ENCODE measurements at places on chromosomes 6 and 20.

GRCh38 chr6:31446481-31446880 is 43.1 kb downstream of the MICA start:
- DNase-seq = no peak

DNA sequence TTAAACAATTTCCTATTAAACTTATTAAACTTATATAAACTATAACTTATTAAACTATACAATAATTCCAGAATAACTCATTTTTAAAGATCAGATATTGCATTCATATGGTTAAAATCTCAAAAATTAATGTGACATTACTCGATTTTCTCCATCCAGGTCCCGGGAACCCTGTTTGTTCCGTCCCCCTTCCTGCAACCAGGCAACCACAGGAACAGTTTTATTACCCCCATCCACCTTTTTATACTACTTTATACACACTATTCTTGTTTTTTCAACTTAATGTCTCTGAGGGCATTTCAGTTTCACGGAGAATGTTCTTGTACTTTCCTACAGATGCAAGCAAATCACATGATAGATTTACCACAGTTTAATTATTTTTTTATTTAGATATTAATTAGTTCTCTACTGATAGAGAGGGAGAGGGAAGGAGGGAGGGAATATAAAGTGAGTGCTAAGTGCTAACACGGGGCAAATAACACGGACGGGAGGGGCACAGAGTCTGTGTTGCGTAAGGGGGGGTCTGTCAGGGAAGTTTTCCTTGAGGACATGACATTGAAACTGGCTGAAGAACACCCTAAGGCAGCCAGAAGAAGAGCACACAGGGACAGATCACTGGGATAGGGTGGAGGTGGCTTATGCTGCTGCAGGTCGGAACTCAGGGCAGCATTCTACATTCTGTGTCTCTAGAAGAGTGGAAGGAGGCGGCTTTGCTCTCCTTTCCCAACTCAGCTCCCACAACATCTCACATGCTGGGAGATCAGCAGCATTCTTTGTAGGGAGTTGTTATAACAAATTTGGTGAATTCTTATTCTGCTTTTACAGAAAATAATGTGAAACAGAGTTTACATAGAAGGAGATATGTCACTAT is 225.2 kb downstream of the FOXC1 start:
- DNase-seq = no peak

GRCh38 chr20:35891375-35891774 is 62.9 kb downstream of the SCAND1 start:
- DNase-seq = no peak

DNA sequence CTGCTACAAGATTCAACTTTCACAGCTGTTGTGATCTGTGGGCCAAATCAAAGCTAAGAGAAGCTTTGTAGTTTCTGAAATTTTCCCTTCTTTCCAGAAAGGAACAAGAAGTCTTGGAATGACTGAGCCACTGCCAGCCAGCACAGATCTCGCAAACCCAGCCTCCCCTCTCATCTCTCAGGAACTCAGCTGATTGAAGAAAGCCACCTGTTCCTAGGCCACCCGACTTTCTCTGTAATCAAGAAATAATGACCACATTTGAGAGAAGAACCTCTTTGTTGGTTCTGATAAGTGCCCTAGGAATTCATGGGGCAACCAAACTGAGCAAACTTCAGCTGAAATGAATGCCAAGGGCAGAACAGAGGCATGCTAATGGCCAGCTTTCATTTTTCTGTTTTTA is 61.7 kb downstream of the HDGFL1 start:
- no peak for DNase-seq

DNA sequence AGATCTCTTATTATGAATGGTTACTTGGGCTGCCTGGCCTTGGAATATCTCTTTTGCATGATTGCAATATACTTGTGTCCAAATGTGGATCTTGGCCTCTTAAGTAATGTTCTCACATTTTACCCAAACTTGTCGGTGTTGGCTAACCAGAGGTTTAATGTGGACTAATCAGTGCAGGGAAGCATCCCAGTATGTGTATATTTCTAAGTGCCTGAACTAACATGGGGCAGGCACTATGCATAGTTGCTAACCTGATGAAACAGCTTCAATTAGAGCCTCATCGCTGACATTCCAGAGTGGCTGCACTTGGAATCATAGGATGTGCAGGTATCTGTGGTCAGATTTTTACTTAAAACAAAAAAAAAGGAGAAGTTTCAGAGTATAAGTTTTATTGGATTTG is 160.0 kb downstream of the PDE7B start:
- DNase-seq = no peak

DNA sequence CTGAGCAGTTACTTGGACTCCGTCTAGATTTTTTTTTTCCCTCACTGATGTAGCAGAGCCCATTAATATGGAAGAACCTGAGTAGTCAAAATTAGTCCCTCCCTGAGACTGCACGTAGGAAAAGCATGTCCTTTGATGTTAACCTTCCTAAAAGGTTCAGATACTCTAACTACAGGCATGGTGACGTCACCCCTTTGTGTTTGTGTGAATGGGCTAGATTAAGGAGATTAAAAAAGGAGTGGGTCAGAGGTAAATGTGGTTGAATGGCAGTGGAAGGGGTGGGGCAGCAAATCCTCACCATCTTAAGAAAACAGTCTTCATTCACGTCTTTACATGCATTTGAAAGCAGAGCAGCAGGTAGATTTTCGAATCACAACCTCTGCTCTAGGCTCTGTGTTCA is 521.1 kb downstream of the TFAP2B start:
- DNase-seq = no peak

DNA sequence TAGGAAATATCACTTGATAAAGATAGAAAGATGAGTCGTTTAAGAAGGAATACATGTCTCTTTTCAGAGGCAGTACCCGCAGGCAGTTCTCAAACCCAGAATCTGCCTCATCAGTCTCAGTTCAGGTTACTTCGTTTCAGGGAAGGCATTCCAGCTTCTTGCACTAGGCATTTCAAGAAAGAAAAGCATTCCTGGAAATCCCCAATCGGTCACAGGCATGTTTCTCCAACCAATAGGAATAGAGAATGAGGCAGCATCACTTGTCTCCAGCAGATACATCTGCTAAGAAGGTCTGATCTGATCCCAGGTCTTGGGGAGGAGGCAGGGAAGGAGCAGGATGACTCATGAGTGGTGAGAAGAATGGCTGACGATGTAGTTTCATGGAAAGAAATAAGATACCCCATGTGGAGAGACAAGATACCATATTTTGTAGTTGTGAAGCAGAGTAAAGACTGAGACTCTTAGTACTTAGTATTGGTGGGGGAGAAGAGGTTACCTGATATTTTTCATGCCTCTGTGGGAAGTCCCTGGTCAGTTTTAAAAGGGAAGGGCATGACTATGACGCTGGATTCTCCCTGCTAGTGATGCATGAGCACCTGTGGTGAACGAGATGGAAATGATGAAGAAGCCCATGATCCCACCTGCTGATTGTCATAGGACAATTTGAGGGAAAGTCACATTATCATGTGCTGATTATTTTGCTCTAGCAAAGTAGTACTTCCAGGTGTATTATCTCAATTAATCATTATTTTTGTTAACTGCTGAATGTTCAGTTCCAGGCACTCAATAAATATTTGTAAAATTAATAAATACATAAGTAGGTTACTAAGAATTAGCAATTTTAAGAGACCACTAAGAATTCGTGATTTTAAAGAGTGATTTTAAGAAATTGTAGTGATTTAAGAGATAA is 20.3 kb upstream of the HLA-DRB1 start:
- peak; percentile 91 for DNase-seq

DNA sequence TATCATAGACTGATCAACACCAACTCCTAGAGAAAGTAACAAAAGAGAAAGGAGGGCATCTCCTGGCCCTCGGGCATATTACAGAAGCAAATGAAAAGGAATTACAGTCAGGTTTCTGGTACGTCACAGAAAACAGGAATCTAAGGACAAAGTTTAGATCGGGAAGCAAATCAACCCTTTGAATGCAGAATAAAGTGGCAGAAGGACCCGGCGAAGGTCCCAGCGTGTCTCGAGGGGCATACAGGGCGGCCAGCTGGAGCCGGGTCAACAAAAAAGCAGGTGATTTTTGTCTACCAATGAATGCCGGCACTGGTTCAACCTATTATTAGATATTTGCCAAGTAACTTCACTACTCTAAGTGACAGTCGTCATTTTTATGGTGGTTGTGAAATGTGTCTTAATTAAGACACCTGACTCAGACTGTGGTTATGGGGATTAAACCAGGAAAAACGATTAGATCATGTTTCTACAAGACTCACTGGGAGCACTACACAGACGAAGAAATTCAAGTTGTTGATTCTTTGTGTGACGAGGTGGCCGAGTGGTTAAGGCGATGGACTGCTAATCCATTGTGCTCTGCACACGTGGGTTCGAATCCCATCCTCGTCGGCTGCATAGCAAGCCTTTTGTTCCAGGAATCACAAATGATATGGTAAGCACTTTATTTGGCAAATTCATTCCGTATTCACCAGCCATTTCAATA is 12.4 kb upstream of the ZSCAN9 start:
- DNase-seq = peak; percentile 77

DNA sequence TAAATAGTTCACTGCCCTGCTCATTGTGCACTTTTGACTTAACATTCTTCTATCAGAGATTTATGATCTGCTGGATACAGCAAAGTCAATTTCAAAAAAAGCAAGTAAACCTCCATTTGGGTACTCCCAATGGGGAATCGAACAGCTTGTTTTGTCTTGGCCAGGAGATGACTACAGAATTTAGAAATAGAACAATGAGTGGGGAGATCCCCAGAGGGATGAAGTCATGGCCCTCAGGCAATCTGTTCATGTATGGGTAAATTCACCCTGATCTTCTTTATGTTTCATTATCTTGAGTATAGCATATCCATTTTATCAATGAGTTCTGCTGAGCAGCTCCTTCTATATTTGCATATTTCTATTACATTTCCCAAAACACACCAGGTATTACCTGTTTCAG is 1681.9 kb downstream of the HACE1 start:
- no peak for DNase-seq

DNA sequence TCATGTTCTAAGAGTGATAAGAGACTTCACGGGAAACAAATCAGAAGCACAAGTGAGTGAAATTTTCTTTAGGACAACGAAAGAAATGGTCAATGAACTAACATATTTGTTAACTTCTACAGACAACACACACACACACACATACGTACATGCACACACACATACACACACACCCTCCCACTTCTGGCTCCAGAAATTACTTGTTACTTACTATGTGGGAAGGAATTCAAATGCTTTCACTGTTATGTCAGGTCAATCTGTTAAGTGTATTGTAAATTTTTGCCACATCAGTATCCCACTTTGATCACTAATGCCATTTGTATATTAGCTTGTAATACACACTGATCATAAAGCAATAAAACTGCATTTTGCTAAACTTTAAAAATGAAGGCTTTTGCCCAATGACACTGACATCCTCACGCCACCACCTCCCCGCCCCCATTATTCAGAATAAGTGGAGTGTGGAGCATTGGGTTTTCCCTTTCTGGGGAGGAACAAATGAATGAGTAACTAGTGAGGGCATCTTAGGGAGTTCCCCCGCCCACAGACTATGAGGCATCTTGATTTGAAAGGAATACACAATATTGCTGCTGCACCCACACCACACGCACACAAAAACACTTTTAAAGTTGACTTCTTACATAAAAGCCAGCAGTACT is 76.2 kb downstream of the ATXN1 start:
- DNase-seq = peak; percentile 78

GRCh38 chr6:84688141-84688873 is 76.1 kb downstream of the TBX18 start:
- no peak for DNase-seq

DNA sequence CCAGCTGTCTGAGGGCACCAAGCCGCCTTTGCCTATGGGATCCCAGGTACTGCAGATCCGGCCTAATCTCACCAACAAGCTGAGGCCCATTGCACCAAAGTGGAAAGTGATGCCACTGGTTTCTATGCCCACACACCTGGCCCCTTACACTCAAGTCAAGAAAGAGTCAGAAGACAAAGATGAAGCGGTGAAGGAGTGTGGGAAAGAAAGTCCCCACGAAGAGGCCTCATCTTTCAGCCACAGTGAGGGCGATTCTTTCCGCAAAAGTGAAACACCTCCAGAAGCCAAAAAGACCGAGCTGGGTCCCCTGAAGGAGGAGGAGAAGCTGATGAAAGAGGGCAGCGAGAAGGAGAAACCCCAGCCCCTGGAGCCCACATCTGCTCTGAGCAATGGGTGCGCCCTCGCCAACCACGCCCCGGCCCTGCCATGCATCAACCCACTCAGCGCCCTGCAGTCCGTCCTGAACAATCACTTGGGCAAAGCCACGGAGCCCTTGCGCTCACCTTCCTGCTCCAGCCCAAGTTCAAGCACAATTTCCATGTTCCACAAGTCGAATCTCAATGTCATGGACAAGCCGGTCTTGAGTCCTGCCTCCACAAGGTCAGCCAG is 283.0 kb downstream of the TSHZ2 start:
- no peak for DNase-seq

DNA sequence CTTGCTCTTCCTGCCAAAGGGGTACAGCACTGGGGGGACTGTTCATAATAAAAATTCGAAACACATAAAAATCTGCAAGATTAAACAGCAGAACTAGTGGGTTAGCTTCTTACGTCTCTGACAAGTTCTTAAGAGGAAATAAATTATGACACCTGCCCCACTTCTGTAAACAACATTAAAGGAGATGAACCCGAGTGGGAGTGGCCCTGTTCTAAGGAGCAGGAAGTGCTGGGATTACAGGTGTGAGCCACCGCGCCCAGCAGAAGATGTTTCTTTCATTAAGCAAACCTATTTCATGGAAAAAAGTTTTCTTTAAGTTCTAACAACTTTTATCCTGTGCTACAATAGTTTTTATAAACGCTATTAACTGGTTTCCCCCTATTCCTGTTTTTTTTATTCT is 24.6 kb downstream of the USP45 start:
- DNase-seq = no peak

GRCh38 chr20:4141291-4142240 is 126.2 kb upstream of the RNF24 start:
- no peak for DNase-seq

- DNase-seq = no peak
Observed at GRCh38 chr20:48732081-48732829, 95.5 kb downstream of the PREX1 start.

DNA sequence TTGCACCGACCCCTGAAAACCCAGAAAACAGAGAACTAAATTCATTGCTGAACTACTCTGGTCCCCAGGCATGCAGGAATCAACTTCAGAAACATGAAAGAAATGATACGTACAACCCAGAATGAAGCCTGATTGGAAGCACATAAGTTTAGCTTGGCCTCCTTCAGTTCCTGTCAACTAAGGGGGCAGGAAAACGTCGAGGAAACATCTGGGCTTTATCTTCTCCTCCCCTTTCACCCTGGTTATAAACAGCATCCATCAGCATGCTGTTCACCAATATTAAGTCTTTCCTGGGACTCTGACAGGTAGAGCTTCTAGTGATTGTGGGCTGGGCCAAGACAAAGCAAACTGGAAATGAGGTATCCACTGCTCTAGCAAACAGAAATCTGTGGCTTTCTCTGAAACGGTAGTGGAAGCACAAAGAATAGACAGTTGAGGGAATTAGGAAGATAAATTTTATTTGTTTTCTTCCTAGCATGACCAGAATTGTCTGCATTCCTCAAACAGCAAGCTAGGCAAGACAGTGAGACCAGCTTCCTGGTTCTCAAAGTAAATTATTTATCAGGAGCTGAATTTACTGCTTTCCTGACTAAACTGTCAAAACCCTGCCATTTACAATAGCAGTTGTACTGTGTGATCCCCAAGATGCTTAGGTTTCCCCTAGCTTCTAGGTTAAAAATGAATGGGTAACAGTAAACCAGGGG is 134.4 kb downstream of the PTPRT start:
- no peak for DNase-seq
